Foreskin melanocyte (primary cell): ENCODE measurements at places on chromosomes 7 and 10.
A peak's percentile ranks its signal among the peaks of the same experiment; 100 is the strongest.

DNA sequence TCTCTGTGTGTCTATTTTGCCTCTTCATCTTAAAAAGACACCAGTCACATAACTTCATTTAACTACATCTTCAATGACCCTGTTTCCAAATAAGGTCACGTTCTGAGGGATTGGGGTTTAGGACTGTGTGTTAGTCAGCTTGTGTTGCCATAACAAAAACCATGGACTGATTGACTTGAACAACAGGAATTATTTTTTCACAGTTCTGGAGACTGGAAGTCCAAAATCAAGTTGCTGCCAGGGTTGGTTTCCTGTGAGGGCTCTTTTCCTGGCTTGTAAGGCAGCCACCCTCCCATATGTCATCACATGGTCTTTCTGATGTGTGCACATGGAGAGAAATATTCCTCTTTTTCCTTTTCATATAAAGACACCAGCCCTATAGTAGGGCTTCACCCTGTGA lies 55.3 kb downstream of the REEP3 start:
- no peak for DNase-seq

GRCh38 chr10:96720422-96721206 lies at the start of gene PIK3AP1:
TSS of gene PIK3AP1 (minus strand) at chr10:96720514. CDS start at chr10:96720394, 120 bp downstream.
- DNase-seq = no peak

DNA sequence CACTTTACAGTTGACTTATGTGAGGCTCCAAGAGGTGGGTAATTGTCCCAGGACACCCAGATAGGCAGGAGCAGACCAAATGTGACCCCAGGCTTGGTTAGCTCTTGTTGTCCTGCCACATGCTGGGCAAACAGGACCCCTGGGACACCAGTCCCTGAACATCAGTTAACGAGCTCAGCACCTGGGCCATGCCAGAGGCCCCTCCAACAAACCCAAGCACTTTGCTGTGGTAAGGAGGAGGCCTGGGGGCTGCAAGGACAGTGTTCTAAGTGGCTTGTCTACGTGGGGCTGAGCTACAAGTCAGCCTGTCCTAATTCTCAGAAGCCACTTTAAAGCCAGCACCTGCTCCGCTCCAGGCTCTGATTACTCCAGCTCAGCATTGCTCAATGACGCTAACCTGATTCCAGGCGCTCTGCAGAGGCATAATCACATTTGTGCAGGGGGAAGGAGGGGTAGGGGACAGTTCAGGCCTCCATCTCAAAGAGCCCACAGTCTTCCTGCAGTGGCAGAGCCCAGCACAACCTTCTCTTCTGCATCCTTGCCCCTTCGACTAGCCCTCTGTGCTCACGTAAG lies 57.2 kb downstream of the DDC start:
- DNase-seq = no peak

- no peak for DNase-seq
Observed at GRCh38 chr10:6059506-6059905, 2.7 kb downstream of the IL2RA start.

DNA sequence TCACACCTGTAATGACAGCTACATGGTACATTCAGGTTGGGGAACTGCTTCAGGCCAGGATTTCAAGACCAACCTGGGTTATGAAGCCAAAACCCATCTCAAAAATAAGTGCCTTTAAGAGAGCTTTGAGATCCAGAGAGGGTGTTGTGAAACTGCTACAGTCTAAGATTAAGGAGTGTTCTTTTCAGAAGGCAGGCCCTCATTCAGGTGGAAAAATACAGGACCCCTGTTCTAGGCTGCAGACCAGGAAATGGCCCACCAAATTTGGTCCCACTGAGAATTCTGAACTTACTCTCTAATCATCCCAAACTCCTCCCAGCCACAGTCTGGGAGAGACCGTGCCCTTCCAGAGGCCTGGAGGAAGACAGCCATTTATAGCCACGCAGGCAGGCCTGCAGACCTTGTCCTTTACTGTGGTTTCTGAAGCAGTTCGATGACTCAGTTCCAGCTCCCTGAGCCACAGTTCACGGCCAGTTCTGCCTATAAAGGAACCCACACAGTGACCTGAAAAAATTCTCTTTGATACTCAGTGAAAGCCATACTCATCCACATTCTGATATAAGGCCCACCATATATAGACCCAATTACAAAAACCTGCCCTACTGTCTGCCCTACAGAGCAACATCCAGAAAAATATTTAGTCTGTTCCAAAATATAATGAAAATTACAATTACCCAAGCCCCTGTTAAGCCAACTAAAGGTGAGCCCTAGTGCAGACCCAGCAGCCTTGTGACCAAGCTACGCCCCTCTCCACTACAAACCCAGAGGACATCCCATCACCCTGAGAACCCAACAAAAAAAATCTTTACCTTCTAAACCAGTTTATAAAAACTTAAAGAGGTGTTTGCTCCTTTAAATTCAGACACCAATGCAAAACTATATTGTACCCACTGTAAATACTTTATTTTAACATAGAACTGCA lies 21.2 kb downstream of the ZNF680 start:
- peak; percentile 8 for DNase-seq

DNA sequence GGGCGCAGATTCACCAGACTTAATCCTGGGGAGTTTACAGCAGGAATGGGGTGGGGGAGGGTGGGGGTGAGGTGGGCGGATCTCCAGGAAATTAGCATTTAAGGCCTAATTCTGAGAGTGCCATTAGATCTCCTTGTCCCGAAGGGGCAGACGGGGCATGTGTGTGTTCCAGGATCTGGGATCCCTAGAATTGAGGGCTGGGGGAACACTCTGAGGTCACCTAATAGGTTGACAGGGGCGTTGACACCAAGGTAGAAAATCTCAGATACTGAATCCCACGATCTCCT lies 9.4 kb upstream of the EPHB4 start:
- no peak for DNase-seq

- DNase-seq = no peak
Observed at GRCh38 chr10:115772606-115773005, 500.4 kb downstream of the GFRA1 start.
